ENCODE measurements at places on chromosomes 7 and 10.

DNA sequence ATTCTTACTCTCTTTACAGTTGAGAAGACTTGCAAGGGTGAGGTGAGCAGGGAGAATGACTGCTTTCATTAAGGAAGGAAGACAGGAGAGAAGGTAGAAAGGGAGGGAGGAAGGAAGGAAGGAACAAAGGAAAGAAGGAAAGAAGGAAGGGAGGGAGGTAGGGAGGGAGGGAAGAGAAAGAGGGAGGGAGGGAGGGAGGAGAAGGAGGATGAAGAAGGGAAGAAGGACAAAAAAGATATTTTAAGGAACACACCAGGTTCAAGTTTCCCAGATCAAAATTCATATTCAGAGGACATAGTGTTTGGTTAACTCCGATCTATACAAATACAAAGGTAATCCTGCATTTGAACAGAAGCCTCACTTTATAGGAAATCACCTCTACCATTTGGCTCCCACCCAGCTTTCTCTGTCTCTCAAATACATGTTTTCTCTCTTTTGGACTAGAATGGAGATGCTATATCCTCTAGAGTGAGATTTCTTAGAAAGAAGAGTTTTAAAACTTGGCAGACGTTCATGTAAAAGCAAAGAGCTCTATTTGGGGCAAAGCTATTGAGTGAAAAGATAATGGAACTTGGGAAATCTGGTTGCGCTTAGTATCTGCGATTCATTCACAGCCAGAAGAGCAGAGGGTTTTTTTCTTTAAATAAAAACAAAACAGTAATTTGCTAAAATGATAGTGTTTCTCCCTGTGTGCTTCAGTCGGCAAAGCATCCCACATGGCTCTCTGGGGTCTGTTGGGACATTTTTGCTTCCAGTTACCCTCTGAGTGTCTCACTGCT, 261.9 kb upstream of the LYZL1 start:
- no peak for DNase-seq

DNA sequence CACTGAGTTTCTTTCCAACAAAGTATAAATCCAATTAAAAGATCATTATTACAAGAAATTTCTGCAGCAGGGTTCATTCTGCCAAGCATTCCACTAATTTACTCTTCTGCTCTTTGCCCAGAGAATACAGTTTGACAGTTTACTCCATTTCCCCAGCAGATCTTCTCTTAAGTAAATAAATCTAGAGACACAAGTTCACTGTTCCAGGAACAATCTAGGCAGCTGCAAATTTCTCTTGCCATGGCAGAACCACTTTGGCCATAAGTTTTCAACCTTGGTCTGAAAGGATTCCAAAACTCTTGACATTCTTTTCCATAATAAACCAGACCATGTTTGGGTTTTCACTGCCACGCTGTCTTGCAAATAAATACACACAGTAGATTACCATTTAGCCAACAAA, 11.5 kb downstream of the RGS10 start:
- no peak for DNase-seq

DNA sequence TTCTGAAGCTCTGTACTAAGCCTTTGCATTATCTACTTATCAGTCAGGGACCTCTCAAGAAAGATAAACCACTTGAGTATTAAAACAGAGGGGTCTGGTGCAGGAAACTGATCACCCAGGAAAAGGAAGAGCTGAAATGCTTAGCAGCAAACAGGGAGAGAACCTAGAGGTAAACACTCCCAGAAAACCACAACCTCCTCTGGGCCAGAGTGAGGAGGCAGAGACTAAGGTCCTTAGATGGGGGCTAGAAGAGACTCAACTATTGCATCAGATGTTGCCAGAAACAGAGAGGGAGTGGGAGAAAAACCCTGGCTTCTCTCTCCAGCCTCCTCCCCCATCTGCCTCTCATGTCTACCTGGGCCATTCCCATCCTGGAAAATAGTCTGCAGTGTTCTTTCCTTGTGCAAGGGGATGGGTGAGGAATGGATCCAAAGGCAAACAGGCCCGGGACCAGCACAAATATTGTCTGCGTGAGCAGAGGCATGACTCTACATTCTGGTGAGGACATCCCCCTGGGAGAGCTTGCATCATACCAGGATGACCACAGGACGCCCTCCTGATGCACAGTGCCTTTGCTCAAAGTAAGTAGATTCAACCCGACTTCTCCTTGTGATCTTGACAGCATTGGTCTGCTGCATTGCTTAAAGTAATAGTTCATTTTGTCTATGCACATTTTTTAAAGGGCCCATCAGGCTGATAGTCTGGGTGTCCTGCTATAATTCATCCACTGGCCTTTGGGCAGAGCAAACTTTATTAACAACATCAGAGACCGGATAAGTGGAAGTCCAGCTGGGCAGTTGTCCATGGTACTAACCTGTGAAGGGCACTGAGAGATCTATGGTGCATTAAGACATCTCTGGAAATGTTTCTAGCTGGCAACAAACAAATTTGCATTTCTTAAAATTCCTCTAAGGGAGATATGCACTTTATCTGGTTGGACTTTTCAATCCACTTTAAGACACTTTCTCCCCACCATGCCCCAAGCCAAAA, 22.4 kb upstream of the ODAD2 start:
- DNase-seq: no peak

GRCh38 chr10:6114805-6115341, 26.0 kb downstream of the RBM17 start:
- no peak for DNase-seq

DNA sequence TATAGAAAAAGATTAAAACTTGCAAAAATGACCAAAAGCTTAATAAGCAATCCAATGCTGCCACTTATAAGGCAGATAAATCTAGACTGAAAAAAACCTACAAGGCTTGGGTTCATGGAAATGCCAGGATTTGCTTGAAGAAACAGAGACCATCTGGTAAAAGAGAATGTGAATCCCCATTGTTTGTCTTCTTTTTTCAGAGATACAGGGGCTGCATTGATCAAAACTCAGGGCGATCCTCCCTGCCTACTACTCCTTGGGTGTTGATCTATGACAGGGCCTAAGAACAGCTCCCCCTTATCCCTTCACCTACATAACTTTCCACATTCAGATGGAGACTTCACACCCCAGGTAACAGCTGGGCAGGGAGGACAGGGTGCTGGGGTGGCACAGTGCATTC, 3.3 kb upstream of the TSGA13 start:
- DNase-seq: no peak

- DNase-seq: peak; percentile 52
These were observed 4.9 kb upstream of the SCD start for GRCh38 chr10:100341953-100342626.

GRCh38 chr10:44017483-44018145, 367.3 kb downstream of the CXCL12 start:
- no peak for DNase-seq

DNA sequence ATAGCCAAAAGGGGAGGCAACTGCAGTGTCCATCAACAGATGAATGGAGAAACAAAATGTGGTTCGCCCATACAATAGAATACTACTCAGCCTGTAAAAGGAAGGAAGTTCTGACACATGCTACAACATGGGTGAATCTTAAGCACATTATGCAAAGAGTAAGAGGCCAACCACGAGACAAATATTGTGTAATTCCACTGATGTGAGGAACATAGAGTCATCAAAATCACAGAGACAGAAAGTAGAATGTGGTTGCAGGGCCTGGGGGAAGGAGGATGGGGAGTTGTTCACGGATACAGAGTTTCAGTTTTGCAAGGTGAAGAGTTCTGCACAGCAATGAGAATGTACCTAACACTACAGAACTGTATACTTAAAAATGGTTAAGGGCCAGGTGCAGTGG, 13.7 kb upstream of the C10orf71 start:
- no peak for DNase-seq

DNA sequence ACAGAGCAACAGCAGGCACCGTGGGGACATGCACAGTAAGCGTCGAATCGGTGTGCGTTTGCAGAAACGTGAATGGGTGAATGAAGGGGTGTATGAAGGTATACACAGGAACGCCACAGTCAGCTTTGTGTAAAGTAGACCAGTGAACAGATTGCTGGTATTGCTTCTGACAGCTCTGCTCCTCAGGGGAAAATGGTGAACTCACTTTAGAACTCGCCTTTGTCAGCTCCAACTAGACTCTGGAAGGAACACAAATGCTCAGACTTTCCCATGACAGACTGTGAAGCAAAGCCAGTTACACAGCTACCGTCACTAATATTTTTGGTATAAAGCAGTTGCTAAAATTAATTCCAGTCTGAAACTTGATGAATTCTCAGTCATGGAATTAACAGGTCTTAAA, 78.9 kb downstream of the CUX1 start:
- DNase-seq: no peak

DNA sequence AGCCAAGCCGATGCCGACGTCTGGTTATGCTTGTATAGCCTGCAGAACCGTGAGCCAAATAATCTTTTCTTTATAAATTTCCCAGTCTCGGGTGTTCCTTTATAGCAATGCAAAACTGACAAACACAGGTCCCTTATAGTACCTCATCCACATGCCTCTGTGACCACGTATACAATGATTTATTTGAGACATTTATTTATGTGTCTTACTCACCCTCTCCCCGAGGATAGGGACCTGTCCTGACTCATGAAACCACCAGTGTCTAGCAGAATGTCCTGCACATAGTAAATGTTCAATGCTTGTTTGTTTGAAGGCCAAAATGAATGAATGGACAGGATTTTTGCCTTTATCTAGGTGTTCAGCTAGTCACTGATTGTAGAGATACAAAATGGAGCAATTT, 147.9 kb upstream of the FZD8 start:
- no peak for DNase-seq

DNA sequence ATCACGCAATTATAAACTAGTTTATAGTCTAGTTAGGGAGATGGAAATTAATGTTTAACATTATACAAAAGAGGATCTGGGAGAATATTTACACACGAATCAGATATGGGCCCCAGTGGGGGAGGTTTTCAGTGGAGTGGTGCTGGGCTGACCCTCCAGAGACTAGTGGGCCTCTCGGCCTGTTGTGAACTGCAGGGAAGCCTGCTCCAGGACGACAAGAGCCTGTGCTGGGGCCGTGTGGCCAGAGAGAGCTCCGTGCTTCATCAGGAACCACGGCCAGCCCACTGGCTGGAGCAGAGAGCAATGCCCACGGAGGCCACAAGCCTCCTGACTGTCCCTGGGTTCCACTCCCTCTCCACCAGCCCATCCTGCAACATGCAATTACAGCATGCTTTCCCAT, 11.3 kb upstream of the ESYT2 start:
- no peak for DNase-seq

DNA sequence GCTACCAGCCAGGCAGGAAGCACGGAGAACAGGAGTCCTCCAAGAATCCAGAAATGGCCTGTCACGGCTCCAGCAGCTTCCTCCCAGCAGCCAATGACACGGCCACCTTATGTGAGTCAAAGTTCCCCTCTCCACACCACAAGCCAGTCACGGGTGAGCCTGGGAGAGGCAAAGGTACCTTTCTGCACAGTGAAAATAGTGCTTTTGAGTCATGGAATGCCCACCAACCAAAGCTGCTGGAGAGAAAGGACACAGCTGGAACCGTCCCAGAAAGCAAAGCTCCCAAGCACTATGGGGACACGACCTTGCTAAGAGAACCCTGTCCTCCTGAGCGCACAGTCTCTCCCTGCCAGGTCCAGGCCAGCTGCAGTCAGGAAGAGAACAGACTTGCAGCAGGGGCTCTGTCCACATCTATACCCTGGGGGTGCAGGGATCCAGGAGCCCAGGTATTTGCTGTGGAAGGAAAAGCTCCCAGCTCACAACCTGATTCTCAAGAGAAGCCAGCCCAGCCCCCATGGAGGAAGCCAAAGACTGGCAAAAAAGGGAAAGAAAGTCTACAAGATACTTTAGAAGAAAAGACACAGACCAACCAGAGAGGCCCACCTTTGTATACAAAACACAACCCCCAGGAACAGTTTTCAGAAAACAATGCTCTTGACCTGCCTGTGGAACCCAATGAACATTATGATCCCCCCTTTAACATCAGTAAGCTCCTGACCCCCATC, 24.4 kb downstream of the C10orf71 start:
- no peak for DNase-seq

- DNase-seq: no peak
These were observed 196.7 kb downstream of the SEMA3E start for GRCh38 chr7:83452256-83452655.

DNA sequence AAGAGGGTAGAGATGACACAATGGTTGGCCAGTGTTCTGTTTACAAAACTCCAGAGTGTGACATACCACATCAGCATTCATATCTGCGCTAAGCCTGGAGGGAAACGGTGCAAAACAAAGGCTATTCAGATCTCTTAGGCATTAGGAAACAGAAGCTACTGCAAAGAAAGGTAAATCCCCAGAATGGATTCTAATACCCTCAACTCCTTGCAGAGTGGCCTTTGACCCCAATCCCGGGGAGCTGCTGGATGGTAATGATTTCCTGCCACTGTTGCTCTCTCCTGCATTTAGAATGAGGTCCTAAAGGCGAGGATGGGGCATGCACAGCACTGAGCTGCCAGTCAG, 65.2 kb downstream of the AOAH start:
- no peak for DNase-seq

GRCh38 chr10:16663444-16663843, 141.8 kb upstream of the C1QL3 start:
- DNase-seq: no peak

DNA sequence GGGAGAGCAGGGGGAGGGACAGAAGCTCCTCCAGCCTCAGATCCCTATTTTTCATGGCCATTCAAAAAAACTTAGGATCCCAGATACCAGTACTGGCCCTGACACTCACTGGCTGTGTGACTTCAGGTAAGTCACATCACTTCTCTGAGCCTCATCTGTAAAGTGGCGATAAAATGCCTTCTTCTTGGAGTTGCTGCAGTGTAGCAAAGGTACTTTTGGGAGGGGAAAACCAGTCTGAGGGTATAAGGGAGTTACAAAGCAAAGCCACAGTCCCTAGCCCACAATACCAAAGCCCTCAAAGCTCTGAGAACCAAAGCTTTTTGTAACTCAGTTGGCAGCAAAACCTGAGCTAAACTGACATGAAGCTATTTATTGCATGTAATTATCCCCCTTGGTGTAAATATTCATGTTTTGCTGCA, 43.4 kb upstream of the COL13A1 start:
- no peak for DNase-seq

DNA sequence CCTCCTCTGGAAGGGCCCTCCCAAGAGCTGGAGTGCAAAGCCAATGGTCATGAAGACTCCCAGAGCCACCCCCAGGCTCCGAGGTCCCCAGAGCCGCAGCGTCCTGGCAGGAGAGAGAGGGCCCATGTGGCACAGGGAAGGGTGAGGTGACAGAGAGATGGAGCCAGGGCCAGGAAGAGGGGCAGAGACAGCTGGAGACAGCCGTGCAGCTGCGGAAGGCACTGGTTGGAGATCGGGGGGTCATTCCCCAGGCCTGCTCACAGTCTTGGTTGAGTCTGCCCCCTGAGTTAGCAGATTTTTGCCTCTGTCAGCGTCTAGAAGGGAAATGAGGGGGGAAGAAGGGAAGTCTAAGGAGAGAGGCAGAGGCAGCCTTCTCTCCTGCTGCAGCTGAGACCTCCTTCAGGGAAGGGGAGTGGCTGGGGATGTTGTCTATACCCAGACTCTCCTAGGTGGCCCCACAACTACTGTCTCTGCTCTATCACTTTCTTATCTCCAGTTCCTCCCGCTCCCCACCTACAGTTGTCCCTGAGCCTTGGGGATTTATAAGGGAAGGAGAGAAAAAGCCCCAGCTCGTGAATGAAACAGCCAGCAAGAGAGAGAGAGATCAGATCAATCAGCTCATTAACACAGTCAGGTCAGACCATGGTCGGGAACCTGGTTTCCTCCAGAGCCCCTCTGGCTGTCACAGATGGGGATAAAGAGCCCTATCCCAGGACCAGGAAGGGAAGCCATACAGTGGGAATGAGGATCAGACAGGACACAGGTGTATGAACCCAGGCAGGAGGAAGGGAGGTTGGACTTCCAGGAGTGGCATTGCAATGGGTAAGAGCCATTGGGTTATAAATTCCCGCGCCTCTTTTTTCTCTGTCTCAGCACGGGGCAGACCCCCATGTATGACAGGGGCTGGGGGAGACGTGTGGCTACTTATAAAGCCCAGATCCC, 1.2 kb downstream of the GAL3ST4 start:
- no peak for DNase-seq
